SW 1271 (cell line): ENCODE measurements at places on chromosomes 6 and 20.

GRCh38 chr6:113623129-113623528, 234.0 kb upstream of the MARCKS start:
- no peak for DNase-seq

GRCh38 chr6:100339574-100340255, 125.0 kb downstream of the SIM1 start:
- DNase-seq, result no peak

DNA sequence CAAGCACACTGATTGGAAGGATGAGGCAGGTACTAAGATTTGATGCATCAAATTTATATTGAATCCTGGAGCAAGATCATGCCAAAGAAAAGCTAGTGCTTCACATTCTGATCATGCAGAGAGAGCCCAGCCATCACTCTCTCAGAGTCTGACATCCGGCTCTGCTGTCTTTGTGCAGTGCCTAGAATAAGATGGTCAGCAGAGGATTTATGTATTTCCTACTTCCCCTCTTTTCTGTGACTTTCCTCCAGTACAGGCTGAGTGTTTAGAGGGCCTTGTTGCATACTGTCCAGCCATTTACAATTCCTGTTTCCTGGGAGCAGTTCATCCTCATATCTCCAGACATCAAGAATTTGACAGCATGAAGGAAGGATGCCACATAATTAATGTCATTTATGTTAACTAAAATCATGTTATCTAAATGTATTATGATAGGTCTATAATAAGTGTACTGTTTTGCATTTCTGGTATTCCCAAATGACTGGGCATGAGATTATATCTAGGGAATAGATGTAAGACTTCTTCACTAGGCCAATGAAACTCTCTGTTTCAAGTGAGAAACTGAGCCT, 167.6 kb downstream of the EPM2A start:
- no peak for DNase-seq

DNA sequence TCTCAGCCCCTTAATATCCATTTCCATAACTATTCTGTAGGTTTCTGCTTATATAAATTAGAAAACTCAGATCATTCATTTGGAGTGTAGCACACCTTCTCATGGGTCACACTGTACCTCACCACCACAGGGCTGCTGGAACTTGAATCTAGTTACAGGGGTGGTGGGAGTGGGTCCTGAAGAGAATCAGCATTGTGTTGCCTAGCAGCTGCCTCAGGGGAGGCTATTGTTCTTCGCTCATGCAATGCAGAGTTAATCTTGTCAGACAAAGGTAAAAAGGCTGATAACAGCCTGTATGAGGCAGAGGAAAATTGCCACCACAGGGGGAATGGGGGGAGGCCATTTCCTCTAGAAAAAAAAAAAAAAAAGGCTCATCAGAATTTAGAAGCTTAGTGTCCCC, 496.0 kb upstream of the ADGRB3 start:
- no peak for DNase-seq
